Activated T-cell treated with anti-CD3 and anti-CD28 coated beads, Interleukin-2, amount 50 U/mL, for 4 hours (primary cell): ENCODE measurements at places on chromosomes 1 and 21. TPM values are rescaled to one million over a fixed set of nuclear protein-coding genes. Genes with fewer than 3 reads are reported as not detected.

GRCh38 chr1:152185544-152186391 lies 26.7 kb upstream of the RPTN start:
- DNase-seq, result no peak

GRCh38 chr1:58618303-58618702 lies 41.3 kb upstream of the TACSTD2 start:
- no peak for DNase-seq

GRCh38 chr1:182107209-182107608 lies 45.7 kb upstream of the ZNF648 start:
- DNase-seq, result no peak

DNA sequence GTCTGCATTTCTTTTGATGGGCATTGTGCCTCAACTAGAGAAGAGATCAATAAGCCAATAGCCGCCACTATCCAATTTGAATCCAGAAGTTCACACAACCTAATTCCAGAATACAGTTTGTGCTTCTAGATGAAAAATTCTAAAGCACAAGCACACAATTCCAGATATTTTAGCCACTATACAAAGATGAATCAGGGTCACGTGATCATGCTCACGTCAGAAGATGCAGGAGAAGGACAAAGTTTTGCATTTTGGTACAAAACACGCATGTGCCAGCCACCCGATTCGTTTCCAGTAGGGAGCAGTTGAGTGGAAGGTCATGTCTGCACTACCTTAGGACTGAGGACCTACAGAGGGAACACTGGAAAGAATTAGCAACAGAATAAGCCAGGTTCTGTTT lies 3.6 kb downstream of the KCNJ15 start:
- no peak for DNase-seq

DNA sequence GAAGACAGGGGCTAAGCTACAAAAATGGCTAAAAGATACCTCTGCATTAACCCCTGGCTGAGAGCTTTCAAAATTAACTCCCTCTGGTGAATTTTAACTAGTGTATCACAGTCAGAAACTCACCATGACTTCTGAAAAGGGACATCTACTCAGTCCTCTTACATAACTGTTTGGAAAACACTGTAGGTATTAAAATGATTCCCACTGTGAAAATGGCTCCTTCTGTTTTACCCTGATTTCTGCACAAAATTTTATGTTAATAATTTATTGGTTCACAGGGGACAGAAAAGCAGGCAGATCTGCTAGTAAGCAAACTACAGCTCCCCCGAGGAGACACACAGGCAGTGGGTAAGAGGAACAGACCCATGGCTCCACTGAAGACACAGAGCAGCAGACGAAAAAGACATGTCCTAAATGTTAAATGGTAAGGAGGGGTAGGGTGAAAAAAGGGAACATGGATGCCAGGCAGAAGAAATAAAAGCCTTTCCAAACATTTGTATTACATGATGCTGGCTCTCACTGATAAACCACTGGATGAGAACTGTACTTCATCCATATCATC lies 111.7 kb downstream of the SLC45A1 start:
- no peak for DNase-seq

- DNase-seq, result no peak
Measured at GRCh38 chr1:188991221-188991930, 1486.3 kb downstream of the BRINP3 start.

DNA sequence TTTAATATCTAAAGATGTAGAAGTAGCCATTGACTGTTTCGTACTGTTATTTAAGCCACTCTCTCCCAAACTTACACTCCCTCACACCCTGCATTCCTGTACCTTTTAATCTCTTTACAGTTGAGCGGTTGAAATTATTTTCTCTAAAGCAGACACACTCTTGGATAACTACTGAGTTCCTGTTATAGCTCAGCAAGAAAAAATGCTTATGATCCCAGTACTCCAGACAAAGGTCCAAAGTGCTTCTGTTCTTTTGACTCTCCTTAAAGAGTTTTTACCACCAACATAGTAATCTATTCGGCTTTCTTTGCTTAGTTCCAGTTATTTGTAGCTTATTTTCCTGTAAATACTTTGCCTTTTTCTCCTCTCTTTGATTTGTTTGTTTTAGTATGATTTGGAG lies 100.1 kb downstream of the ATF6 start:
- no peak for DNase-seq

- no peak for DNase-seq
Measured at GRCh38 chr1:91635763-91636162, 135.1 kb downstream of the CDC7 start.

SHISAL2A gene
- total RNA-seq, result 4.9 TPM

SON gene
- total RNA-seq, result 322 TPM

INSRR gene
- not detected for total RNA-seq

DYNLT5 gene
- not detected for total RNA-seq
